NCI-H1105 treated with DMSO at 0.1 percent for 48 hours (cell line): ENCODE measurements at places on chromosomes 5 and 9.

DNA sequence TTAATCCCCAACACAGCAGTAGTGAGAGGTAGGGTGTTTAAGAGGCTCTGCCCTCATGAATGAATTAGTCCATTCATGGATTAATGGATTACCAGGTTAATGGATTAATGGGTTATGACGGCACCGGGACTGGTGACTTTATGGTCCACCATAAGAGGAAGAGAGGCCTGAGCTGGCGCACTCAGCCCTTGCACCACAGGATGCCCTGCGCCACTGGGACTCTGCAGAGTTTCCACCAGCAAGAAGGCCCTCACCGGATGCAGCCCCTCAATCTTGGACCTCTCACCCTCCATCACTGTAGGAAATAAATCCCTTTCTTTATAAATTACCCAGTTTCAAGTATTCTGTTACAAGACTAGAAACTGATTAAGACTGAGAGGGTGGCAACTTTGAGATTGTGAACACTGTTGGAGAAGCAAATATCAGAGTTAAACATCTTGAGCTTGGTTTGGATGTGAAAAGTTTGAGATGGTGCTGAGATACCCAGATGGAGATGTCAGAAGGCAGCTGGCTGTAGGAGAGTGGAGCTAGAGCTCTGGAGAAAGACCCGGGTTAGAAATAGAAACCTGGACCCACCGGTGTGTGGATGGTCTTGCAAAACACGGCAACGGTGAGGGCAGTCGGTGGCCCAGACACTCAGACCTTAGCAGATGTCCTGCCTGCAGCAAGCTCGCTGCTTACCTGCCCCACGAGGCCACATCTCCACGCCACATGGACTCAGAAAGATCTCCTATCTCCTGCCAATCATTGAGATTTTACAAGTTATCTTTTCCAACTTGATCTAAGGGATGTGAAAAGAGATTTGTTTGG, 98.8 kb downstream of the HSD17B3 start:
- DNase-seq: no peak

DNA sequence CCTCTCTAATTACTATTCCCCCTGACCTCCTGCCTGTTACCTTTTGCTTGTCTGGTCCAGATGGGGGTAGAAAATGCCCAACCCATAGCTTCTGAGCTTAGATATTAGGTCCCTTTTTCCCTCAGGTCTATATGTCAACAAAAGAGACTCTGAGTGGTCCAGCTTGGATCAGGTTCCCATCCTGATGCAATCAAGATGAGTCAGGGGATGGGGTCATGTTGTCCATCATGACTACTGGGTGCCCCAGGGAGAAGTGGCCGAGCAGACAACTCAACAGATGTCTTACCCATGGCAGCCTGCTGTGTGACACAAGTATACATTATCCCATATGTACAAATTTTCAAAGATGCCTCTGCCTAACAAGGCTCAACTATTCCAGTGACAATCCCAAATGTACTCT, 9.1 kb upstream of the ANKH start:
- no peak for DNase-seq

DNA sequence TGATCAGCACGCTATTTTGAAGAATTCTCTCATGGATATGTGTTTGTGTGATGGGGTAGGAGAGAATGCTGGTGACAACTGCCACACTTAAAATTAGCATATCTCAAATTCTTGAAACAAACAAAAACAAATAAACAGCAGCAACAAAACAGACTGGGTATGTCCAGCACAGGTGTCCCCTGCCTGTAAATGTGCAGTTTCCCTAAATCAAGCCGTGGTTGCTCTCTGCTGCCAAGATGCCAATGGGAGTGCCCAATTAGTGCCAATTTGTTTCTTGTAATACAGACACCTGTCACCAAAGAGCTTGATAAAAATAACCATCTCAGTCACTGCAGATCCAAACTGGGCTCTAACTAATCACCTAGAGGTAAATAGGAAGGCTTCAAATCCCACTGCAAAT, 144.2 kb upstream of the SMARCA2 start:
- DNase-seq: peak; percentile 68

DNA sequence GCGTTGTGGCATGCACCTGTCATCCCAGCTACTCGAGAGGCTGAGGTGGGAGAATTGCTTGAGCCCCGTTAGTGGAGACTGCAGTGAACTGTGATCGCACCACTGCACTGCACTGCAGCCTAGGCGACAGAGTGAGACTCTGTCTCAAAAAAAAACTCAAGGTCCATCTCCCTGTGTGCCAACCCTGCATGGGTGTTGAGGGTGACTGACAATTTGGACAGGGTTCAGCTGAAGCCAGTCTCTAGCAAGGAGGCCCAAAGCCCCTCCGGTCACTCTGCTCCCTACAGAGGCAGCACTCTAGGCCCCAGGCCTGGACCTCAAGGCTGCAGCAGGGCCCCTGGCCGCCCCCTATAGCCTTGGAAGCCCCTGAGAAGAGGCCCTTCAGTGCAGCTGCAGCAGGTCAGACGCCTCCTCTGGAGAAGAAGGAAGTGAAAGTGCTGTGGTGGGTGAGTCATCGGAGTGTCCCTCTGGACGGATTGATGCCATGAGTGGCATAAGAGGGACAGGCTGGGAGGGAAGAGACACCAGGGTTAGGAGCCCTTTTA, 39.2 kb upstream of the NEK6 start:
- no peak for DNase-seq

GRCh38 chr5:127871503-127872153, 168.4 kb downstream of the CCDC192 start:
- DNase-seq: no peak

- DNase-seq: no peak
Observed at GRCh38 chr9:27505744-27506161, 18.3 kb upstream of the IFNK start.

DNA sequence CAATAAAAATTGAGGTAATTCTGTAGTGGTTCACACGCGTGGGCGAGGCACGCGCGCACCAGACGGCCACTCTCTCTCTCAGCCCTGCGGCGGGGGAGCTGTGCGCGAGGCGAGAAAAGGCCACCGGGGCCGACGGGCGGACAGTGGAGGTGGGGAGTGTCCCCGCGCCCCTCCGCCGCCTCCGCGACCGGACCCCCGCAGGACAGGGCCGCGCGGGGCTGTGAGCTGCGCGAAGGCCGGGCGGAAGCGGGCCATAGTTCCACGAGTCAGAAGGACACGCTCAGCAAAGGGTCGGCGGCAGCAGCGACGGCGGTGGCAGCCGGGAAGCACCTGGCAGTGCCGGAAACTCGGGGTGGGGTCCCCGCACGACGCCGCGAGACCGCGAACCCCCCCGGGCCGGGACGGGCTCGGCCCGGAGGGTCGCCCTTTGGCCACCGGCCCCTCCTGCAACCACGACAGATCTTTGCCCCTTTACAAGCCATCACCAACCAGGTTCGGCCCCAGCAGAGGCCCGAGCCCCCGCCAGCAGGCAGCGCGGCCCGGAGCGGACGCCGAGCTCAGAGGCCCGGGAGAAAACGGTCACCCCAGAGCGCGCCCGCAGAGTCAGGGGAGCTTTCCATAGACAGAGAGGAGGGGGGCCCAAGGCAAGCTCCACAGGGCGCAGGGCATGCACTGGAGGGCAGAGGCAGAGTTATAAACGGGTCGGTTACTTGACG, 60.9 kb downstream of the ZNF354C start:
- DNase-seq: no peak

DNA sequence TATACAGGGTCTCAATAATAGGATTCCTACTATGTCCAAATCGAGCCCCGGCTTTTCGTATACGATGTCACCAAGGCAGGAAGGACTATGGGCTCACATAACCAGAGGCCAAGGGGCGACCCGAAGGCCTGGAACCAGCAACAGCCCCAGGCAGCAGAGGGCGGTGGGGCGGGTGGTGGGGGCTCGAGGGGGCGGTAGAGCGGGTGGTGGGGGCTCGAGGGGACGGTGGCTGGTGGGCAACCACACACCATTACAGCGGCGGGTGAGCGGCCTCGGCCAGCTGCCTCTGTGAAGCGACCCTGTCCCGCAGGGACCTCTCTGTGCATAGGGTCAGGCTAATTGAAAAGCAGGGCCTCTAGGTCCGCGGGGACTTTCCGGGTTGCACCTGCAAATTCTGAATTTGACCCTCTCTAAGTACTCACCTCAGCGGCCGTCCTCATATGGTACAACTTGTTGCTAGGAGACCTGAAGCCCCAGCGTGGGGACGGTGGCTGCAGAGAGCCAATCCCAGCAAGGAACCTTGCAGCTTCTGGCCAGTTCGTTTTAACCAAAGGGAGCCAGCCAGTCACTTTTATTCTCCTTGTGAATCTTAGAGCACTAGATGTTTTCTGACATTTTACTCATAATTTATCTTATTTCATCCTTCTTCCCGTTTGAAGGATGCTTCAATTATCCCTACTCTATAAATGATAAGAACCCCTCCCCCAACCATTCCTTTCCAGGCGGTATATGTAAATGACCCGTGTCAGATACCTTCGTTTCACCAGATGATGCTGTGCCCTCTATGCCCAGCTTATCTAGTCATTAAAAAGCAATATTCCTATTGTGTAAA, at the start of gene NME5:
Gene NME5 (minus strand): TSS at position 480 of the 832 bp plus-strand sequence. CDS start 648 bp downstream, outside the sequence.
- DNase-seq: peak; percentile 71

- DNase-seq: no peak
Observed at GRCh38 chr9:113989017-113989713, 88.9 kb downstream of the AMBP start.
